Epithelial cell of prostate (primary cell): ENCODE measurements at places on chromosomes 1 and 21.

- no peak for DNase-seq
These were observed 48.1 kb downstream of the LHX4 start for GRCh38 chr1:180278194-180278515.

- peak; percentile 0 for DNase-seq
These were observed 386.4 kb downstream of the HHAT start for GRCh38 chr1:210715072-210715471.

- DNase-seq = peak; percentile 91
These were observed 9.9 kb upstream of the MAPKAPK2 start for GRCh38 chr1:206674745-206675175.

GRCh38 chr1:171983584-171983983 is 142.3 kb downstream of the DNM3 start:
- no peak for DNase-seq

GRCh38 chr1:2208309-2209239 is 14.0 kb upstream of the FAAP20 start:
- no peak for DNase-seq

- DNase-seq = peak; percentile 20
These were observed 44.2 kb downstream of the KLHL20 start for GRCh38 chr1:173758980-173759379.

DNA sequence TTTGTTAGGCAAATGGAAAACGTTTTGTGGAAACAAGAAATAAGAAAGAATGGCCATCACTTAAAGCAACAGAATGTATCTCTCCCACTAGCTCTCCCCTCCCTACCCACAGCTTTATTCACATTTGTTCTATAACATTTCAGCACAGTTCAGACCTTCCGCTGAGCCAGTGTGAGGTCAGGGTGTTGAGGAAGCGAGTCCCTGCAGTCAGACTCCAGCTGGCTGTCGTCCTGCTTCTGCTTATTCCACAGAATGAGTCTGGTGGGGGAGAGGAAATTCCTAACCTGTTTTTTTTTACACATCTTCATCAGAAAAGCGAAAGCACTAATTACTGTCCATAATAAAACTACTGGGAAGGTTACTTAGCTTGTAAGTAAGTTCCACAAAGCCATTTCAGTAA is 39.0 kb downstream of the MRPL39 start:
- no peak for DNase-seq

DNA sequence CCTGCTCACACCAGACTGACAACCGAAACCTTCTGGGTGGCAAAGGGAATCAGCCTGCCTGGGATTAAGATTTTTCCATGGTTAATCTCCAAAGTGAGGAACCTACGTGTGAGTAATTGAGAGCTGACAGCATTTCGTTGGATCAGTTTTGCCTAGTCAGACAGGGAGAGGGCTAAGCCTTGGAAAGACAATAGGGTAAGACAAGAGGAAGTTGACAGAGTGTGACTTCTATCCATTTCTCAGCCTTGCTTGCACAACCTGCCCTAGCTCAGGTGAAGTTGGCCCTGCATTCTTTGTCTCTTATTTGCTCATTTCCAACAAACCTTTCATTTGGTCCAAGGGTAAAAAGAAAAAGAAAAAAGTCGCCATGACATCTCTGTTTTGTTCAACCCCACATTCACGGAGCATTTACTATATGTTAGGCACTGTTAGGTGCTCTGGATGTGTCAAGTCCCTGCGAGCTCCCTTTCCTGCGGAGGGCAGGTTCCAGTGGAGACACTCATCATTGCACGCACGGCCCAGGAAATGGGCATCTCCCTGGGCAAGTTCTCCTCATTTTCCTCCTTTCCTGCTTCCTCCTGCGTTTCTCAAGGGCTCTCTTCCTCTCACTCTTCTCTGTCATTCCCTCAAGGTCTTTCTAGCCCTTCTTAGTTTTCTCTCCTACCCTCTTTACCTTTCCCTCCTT is 23.3 kb downstream of the KIRREL1 start:
- peak; percentile 55 for DNase-seq

DNA sequence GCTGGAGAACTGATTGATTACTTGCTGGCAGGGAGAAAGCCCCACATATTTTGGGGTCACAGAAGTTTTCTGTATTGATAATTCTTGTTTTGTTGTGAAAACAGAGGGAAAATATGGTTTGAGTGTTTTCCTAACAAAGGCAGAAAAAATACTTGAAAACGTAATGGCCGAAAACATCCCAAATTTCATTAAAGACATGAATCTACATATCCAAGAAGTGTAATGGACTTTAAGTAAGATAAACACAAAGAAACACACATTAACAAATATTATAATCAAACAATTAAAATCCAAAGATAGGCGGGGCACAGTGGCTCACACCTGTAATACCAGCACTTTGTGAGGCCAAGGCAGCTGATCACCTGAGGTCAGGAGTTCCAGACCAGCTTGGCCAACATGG is 39.6 kb downstream of the SHCBP1L start:
- DNase-seq = no peak

- no peak for DNase-seq
These were observed 30.8 kb upstream of the EPS8L3 start for GRCh38 chr1:109794319-109795132.

GRCh38 chr1:15837931-15838330 is 9.6 kb upstream of the SPEN start:
- DNase-seq = no peak

- DNase-seq = no peak
These were observed at the start of gene RGS5 for GRCh38 chr1:163202833-163203451. TSS of gene RGS5 (minus strand) at chr1:163202916. CDS start at chr1:163202835, 81 bp downstream.

DNA sequence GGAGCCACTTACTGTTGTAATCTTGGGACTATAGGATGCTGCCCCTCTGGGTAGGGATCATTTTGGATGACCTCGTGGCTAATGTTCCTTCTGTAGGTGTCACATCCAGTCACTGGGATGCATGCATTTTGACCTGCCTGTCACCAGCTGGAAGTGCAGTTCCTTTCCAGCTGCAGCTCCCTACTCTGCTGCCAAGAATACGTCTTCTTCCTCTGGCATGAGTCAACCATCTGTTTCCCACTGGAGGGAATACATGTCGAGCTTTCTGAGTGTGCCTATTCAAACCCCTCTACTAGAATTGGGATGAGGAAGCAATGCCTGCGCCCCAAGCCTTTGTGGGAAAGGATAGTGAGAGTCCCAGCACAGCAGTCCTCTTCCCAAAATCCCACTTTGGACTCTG is 415.5 kb upstream of the ADAMTS5 start:
- no peak for DNase-seq

DNA sequence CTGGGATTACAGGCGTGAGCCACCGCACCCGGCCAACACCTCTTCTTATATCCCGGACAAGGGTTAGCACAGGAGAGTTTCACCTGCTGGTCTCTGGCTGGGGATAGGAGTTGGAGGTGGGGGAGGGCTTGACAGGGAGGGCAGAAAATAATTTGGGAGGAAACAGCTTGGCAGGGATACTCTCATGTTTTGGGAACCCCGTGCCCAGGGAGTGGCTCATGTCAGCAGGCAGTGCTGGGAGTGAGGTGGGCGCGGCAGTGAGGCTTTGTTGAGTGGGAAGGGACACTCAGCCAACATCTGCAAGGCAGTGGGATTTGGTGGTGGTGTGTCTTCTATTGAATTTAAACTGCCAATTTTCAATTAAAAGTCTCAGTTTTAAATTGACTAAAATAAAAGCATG is 1.1 kb upstream of the THEM5 start:
- no peak for DNase-seq

DNA sequence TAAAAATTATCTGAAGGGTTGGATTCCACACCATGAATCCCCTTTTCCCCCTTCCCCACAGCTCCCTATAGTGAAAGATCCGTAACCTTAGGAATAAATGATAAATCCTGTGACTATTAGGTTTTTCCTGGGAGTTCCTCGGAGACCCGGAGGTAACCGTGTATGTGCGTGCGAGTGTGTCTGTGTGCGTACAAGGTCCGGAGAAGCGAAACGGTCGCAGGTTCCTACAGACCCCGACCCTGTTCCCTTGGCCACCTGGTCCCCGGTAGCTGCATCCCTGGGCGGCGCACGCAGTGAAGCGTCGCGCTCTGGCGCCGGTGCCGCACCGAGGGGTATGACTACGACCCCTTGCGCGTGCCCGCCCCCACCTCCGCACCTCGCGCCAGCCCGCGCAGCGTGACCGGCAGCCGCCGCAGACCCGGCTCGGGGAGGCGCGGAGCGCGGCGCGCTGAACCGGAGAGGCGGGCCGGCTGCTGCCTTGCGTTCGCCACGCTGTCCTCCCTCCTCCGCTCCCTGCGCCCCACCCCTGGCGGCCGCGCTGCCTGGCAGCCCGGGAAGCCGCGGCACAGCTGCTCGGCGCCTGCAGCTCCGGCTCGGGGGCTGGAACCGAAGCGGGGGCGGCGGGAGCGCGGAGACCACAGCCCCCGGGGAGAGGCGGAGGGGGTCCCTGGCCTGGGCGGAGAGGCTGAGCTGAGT is at the start of gene AK5:
TSS of gene AK5 (plus strand) at position 529 of the 696 bp plus-strand sequence. CDS start 295 bp downstream, outside the sequence.
- DNase-seq = no peak

DNA sequence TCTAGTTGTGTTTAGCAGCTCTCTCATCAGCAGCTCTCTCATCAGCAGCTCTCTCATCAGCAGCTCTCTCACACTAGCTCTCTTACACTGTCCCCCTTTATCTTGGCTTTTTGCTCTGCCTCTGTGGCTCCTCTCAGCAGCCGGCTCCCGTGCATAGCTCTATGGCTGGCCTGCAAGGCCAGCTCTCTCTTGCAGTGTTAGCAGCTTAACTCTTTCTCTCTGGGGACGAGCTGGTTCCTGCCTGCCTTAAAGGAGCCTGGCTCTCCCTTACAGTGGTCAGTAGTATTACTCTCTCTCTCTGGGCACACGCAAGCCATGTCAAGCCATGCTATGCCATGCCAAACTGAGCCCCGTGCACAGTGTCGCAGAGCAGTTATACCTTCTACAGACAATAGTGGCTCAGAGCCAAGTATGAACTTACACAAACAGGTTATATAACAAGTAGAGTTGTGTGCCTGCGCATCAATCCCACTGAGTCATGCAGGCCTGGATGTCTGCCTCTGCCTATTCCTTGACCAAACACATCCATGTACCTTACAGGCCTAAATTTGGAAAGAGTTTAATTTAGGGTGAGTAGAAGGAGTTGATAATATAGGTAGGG is 295.9 kb downstream of the TPR start:
- DNase-seq = no peak

DNA sequence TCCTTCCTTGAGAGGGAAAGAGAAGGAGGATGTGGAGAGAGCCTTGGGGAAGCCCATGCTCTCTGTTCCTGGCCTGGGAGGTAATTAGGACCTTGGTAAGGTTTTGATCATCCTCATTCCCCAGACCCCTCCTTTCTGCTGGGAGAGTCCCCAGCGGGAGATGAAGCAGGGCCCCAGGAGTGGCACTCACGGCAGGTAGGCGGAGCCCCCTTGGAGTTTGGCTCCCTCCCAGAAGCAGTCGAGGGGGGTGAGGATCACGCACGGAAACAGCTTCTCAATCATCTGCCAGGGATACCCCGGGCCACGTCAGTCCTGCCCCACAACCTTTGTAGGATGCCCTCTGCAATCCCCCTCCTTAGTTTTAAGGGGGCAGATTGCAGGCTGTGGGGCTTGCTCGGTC is 11.5 kb downstream of the PTCH2 start:
- DNase-seq = no peak

DNA sequence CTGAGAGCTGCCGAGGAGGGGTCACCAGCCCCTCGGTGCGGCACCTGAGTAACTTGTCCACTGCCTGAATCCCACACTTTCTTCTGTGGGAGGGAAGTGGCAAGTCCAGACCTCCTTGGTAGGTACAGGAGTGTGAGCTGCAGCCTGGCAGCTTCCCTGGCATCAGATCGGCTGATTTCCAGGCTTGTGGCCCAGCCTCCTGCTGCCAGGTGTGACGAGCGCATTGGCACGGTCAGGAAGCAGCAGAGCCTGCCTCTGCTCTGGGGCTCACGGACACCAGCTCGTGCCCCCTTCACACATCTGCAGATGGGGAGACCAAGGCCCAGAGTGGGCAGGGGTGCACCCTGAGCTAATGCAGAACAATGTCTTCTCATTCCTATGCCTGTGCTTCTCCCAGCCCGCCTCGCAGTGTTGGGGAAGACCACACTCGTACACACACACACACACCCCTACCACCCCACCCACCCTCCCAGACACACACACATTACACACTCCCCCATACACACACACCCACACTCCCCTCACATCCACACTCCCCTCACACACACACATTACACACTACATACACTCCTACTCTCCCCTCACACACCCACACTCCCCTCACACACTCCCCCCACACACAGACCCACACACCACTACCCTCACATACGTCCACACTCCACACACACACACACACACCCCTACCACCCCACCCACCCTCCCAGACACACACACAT is 33.1 kb upstream of the SELENON start:
- peak; percentile 22 for DNase-seq

GRCh38 chr1:94416901-94417727 is 1.1 kb upstream of the ABCD3 start:
- DNase-seq = no peak

DNA sequence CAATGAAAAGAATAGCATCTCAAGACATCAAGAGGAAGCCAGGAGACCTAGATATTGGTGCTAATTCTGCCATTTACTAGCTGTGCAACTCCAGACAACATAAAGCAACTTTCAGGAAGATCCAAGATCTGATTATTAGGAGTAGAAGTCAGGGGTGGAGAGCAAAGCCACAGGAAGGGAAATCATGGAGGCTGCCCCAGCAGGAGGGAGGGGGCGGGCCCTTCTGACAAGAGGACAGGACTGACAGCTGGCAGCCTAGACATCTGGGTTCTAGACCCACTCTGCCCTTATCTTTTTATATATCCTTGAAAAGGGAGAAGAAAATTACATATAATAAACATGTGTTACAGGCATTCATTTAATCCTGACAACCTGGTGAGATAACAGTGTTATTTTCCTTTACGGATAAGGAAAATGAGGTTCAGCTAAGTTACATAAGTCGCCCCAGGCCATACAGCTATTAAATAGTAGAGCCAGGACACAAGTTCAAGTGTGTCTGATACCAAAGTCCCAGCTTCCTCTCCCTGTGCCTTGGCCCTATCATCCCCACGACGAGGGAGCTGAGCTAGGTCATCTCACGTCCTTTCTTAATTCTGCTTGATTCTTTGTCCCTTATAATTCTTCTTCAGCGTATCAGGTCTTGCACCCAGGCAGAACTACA is 46.6 kb downstream of the ARHGEF11 start:
- DNase-seq = no peak

GRCh38 chr1:229869240-229869639 is 197.8 kb upstream of the GALNT2 start:
- DNase-seq = no peak

- no peak for DNase-seq
These were observed 1.8 kb upstream of the ELAPOR1 start for GRCh38 chr1:109112056-109112651.

DNA sequence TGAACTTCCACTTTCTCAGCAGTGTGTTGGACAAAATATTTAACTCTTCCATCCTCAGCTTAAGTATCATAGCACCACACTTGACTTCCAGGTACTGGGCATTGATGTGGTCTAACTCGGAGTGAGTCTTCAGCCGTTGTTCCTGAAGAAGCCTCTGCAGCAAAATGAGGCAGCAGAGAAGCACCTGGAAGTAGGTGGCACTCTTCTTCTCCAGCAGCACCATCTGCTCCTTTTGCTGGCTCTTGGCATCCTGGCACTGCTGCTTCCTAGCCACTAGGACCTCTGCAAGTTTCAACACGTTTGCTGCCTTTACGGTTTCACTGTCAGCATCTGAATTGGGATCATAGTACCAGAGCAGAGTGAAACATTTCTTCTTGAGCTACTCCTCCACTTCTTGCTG is 162.5 kb upstream of the GORAB start:
- no peak for DNase-seq
